T1000 (cell line): ENCODE measurements at places on chromosomes 3 and 15.

- DNase-seq = no peak
Observed at GRCh38 chr3:99776516-99777209, 41.0 kb upstream of the CMSS1 start.

DNA sequence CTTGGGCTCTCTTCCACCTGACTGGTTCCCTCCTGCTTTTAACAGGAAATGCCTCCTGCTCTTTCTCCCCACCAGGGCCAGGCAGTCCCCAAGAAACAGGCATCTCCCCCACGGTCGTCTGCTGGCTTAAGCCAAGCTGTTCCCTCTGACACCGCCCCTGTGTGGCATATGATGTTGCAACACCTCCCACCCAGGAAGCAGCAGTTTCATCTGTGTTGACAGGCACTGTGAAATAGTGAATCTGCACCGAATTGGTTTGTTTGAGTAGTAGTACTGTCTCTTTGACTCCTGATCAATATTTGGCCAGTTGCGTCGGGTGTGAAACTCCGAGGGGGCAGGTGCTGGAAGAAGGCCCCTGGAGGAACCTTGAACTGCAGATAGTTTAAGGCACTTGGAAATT lies 188.8 kb downstream of the FEZF2 start:
- no peak for DNase-seq

GRCh38 chr3:46682974-46683373 lies 10.5 kb downstream of the ALS2CL start:
- DNase-seq = no peak

- DNase-seq = no peak
Observed at GRCh38 chr3:4449043-4449805, 17.8 kb downstream of the SUMF1 start.

- DNase-seq = peak; percentile 8
Observed at GRCh38 chr3:87167628-87168456, 59.3 kb upstream of the CHMP2B start.

GRCh38 chr3:13277860-13278531 lies 142.1 kb downstream of the NUP210 start:
- no peak for DNase-seq

GRCh38 chr3:133477487-133477886 lies 77.6 kb downstream of the BFSP2 start:
- DNase-seq = no peak

DNA sequence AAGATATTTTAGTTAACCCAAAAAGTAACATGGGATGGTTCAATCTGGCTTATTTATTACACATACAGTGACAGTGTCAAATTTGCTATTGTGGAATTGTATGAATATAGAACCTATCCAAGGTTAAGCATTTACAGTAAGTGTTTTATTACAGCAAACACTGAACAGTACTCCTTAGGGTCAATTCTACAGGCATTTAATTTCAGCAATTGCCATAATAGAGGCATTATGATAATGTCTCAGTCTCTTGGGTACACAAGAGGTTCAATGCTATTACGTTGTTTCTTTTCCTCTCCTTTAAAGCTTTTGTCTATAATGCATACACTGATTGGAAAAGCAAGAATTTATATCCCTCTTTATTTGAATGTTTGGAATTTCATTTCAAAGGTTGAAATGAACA lies 275.7 kb upstream of the NAALADL2 start:
- DNase-seq = no peak

DNA sequence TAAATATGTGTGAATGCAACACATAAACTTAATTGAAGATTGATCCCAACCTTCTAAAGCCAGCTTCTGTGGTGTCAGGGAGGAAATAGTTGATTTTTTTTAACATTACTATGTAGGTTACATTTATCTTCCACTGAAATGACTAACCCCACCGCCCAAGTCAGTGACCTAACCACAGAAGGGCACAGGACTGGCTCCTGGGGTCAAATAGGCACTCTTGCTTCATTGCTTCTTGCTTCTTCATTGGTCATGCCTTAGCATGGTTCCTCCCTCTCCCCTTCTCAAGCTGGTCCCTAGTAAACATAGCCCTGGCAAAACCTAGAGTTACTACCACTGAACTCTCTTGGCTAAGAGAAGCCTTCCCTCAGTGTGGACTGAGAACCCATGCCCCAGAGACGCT lies 12.3 kb downstream of the EIF1B start:
- no peak for DNase-seq

- DNase-seq = peak; percentile 37
Observed at GRCh38 chr15:89776274-89777072, at the start of gene MESP2. Gene MESP2, plus strand, starts transcription at chr15:89776332. Its CDS starts 26 bp downstream, at chr15:89776358.

DNA sequence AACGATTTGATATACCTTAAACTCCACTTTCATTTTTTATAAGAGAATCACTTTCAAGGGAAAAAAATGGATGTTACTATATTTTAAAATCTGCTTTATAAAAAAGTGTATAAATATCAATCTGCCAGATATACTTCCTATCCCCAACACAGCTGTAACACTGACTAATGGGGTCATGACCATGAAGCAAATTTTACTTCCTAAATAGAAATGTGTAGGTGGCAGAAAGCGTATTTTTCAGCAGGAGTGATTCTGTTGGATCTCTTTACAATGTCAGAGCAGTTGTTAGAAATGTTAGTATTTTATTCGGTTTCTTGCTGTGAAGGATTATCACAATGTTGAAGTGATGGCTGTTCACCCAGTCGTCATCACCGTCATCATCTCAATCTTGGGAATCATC lies 5.5 kb upstream of the C15orf40 start:
- DNase-seq = no peak

DNA sequence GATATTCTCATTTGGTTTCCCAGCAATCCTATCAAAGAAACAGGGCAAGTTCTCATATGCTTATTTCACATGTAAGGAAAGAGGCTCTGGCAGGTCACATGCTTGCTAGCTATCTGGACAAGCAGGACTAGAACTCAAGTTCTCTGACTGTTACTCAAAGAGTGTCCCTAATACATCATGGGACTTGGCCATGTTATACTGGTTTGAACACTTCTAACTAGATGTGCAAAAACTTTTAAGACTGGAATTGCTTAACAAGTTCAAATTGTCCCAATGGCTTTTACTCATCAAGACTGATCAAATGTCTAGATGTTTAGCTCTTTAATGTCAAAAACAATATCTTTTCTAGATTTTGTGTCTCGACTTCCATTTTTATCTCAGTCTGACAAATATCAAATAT lies 6.8 kb downstream of the GATM start:
- no peak for DNase-seq

DNA sequence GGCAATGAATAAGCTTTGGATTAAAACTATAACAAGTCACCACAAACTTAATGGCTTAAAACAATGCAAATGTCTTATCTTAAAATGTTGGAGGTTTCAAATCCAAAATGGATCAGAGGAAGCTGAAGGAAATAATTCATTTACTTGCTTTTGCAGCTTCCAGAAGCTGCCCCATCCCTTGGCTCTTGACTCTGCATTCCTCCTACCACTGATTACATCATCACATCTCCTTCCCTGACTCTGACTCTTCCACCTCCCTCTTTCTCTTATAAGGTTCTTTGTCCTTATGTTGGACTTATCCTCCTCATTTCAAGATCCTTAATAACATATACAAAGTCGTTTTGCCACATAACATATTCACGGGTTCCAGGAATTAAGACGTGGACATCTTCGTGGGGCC lies 982.8 kb upstream of the ROBO1 start:
- DNase-seq = no peak

- no peak for DNase-seq
Observed at GRCh38 chr3:155602307-155602706, 142.6 kb downstream of the PLCH1 start.
